Fibroblast of skin of abdomen (primary cell): ENCODE measurements at places on chromosomes 7 and 10.

DNA sequence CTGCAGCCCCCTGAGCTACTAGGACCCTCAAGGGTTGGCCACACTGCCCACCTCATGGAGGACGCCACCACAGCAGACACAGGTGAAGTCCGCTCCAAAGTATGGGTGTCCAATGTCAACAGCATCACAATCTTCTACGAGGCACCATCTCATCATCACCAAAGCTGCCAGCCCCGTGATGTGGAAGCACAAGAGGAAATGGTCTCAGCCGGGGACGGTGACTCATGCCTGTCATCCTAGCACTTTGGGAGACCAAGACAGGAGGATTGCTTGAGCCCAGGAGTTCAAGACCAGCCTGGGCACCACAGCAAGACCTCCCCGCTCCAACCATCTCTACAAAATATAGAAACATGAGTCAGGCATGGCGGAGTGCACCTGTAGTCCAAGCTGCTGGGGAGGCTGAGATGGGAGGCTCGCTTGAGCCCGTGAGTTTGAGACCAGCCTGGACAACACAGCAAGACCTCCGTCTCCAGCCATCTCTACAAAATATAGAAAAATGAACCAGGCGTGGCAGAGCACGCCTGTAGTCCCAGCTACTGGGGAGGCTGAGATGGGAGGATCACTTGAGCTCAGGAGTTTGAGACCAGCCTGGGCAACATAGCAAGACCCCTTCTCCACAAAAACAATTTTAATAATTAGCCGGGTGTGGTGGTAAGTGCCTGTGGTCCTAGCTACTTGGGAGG is 48.8 kb upstream of the MYL10 start:
- DNase-seq = peak; percentile 26

DNA sequence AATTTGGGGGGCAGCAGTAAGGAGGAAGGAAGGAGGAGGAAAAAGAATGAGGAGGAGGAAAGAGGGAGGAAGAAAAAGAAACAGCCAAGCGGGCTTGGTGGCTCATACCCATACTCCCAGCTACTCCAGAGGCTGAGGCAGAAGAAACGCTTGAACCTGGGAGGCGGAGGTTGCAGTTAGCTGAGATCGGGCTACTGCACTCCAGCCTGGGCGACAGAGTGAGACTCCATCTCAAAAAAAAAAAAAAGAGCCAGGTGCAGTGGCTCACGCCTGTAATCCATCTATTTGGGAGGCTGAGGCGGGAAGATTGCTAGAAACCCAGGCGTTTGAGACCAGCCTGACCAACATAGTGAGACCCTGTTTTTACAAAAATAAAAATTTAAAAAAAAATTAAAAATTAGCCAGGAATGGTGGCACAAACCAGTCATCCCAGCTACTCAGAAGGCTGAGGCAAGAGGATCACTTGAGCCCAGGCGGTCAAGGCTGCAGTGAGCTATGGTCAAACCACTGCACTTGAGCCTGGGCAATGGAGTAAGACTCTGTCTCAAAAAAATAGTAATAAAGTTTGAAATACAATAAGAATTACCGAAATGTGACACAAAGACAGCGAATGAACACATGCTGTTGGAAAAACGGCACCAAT is 14.1 kb upstream of the CRCP start:
- no peak for DNase-seq

DNA sequence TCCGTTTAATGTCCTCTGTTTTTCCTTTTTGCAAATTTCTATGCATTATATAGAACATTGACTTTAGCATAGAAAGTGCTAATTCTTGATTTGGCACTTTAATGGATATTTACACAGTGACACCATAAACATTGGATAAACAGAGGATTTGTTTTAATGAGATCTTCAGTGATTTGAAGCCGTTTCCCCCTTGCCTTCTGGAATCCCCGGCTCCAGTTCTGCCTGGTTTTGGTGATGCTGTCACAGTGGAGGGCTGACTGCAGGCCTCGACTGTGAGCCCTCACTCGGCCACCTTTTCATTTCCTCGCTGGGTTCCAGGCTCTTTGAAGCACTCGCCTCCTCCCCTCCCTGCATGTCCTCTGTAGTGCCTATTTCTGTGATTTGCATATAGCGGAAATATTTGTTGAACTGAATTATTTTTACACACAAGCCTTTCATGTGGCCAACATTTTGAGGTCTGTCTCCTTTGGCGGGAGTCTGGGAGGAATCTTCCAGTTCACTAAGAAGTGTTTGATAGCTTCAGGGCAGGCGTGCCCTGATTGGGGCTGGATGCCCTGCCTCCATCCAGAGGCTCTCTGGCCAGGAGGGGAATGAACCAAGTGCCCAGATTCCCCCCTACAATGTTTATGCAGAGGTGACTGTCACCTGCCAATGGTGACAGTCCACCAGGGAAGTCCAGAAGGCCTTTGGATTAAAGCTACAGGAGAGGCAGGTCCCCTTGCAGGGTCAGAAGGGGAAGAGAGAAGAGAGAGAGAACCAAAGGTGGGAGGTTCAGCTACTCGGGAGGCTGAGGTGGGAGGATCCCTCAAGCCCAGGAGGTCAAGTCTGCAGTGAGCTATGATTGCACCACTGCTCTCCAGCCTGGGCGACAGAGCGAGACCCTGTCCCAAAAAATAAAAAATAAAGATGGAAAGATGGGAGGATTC is 67.5 kb downstream of the CUX1 start:
- no peak for DNase-seq

DNA sequence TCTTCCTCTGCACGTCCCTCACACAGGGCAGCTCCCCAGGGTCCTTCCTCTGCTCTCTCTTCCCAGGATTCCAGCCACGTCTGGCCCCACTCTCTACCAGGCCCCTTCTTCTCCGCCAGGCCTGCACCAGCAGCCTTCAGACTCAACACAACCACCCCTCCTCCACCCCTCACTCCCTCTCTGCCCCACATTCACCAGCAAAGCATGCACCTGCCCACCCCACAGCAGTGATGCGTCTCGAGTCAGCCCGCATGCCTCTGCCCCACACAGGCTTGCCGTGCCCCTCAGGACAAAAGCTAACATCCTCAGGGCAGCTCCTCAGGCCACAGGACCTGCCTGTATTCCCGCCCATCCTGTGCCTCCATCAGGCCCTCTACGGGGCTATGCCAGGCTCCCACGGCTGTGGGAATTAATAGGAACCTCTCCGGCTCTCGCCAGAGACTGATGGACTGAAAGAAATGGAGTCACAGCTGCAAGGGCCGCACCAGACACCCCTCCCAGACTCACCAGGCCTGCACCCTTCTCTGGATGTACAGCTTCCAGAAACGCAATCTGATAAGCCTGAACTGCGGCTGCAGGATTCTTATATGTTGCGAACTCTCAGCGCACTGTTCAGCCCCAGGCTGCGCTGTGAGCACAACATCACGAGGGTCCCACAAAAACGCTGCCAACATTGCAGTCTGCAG is 100.1 kb downstream of the CYTH3 start:
- peak; percentile 33 for DNase-seq

- no peak for DNase-seq
These were observed 12.2 kb upstream of the ZNF273 start for GRCh38 chr7:64890761-64891362.

DNA sequence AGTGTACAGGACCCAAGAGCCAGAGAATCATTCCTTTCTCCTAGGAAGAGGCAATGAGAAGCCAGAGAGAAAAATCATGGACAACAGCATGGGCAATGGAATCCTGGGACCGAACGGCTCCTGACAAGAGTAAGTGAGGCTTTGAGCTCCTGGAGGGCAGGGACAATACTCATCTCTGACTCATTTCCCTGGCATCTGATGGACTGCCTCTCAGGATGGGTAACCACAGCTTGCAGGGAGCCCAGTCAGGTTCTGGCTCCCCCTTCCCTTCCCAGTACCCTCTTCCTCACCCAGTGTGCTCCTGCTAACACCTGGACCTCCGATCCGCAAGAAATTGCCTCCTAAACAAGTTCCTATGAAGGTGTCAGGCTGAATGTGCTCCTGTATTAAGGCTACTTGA is 51.2 kb upstream of the SORCS3 start:
- DNase-seq = peak; percentile 75

DNA sequence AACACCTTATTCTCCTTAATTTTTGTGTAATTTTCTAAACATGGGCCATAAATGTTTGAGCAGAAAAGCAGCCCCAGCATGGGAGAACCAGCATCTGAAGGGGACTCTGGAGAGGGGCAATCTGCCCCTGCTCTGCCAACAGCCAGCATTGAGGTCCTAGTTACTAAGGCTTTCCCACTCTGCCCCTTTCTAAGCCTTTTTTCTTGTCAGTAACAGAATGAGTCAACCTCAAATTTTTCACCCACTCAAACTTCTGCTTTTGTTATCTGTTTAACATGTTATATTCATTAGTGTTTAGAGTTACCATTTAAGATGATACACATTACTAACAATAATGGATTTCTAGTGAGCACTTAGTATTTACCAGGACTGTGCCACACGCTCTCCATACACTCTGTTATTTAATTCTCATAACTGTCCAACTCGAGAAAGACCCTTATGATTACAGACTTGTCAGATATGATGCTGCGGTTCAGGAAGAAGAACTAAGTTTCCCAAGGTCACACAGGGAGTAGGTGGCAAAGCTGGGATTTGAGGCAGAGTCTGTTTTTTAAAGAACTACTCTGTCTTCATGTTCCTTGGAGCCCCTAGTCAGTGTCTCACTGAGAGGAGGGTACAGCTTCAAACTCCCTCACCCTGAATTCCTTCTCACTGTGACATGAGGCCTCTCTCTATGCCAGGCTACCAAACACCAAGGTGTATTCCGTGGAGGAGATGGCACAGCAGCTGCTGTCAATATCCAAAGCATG is 19.9 kb upstream of the GPAM start:
- DNase-seq = peak; percentile 36

GRCh38 chr7:151168003-151168786 is 701 bp upstream of the GBX1 start:
- no peak for DNase-seq

GRCh38 chr7:578386-578785 is 58.7 kb upstream of the PDGFA start:
- DNase-seq = no peak

DNA sequence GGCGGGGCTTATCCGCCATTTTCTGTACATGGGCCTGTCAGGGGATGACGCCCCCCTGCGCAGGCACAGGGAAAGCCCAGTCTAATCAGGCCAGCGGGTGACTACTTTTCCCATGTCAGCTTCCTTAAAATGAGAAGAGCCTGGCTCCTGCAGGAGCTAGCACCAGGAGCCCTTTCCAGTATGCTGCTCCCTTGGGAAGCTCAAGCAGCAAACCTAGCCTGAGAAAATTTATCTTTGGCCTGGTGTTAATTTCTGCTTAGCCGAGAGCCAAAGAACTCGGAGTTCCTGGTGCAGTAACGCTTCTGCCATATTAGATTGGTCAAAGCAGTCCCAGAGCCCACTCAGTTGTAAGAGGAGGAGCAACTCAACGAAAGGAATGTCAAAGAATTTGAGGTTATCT is 239.0 kb upstream of the PHYHIPL start:
- no peak for DNase-seq

DNA sequence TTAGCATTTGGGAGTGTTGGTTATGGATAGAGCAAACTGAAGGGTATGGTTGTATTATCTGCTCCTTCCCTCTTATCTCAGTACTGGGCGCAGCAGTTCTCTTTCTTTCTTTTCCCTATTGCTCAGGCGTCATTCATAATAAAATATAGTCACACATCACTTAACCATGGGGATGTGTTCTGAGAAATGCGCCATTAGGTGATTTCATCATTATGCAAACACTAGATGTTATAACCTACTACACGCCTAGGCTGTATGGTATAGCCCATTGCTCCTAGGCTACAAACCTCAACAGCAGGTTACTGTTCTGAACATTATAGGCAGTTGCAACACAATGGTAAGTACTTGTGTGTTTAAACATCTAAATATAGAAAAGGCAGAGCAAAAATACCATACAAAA is 401.7 kb downstream of the EXOC4 start:
- DNase-seq = no peak

DNA sequence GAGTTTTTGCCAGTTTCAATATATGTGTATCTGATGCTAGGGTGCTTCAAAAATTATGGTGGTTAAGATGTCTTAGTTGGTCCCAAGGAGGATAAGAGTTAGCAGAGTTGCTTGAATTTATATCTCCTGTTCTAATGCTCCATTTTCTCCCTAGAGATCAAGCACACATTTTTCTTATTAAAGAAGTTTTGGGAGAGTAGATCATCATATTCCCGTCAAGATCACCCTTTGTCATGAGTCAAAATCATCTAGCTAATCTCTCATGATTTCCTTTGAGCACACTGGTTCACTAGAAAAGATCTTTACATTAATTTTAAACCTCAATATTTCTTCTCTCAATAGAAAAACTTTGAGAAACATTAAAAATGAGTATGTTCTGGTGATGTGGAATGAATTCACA is 429.9 kb upstream of the SEMA3A start:
- DNase-seq = peak; percentile 58

DNA sequence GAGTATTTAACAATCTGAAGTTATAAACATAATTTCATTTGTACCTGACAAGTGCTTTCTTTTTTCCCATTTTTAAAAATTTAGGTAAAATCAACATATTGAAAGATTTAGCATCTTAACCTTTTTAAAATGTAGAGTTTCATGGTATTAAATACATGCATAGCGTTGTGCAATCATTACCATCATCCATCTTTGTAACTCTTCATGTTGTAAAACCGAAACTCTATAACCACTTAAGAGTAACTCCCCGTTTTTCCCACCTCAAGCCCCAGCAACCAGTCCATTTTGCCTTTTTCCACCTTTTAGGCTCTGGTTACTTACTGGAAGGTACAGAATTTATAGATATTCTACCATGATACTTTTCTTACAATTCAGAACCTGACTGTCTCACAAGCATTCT is 892.5 kb downstream of the DNAJB9 start:
- no peak for DNase-seq

DNA sequence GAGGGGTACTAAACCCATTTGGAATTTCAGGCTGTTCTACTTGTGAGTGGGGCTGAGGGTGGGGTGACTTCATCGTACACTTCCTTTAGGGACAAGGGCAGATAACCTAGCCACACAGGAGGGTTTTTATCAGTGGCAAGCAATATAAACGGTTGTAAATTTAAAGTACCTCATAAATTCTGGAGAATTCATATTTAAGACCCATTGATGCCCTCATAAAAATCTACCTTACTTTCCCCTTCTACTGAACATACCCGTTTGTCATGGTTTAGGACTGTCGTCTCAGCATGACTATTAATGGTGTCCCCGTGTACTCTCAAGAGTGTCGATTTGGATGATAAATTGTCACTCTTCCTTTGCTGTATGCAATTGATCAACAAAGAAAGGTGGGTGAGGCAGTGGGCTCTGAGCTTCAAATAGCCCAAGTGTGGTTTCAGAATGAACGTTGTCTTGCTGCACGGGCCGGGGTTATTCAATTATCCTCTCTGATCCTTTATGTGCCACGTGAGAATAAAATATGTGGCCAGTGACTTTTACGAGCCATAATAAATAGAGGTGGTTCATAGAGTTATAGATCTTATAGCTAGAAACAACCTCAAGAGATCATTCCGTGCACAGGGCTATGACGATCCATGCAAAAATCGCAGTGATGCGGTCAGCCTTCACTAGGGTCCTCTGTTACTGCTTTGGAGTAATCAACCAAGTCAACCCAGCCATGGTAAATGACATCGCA is 82.2 kb downstream of the FAM107B start:
- DNase-seq = no peak

GRCh38 chr10:61487506-61487905 is 34.3 kb upstream of the TMEM26 start:
- DNase-seq = peak; percentile 87
